ENCODE measurements at places on chromosomes 7 and 10. TPM values are rescaled to one million over a fixed set of nuclear protein-coding genes. Genes with fewer than 3 reads are reported as not detected.

GRCh38 chr7:43631559-43631958 lies 48.7 kb downstream of the STK17A start:
- no peak for DNase-seq

PRPS1L1 gene
- not detected for total RNA-seq

GRCh38 chr10:62112300-62112699 lies 156.3 kb downstream of the RTKN2 start:
- DNase-seq: no peak

DNA sequence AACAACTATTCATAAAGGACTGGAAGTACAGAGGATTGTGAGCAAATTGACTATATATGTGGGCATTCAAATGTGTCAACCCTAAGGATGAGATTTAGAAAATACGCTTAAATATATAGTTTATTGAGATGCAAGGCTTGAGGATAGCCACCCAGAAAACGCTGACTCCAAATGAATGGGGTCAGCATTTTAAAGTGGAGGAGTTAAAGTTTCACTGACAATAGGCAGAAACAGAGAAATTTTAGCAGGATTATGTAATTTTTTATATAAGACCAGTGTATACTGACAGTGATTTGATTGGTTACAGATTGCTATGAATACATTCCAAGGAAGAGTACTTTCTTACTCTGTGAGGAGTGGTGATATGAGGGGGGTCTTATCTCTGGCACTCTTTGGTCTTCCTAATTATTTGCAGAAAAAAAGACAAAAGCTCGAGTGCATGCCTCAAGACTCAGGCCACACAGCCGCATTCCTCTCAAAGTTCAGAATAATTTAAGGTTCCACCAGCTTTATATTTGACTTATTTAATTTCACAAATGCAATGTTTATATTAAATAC lies 38.6 kb upstream of the ARL4A start:
- no peak for DNase-seq

NUB1 gene
- total RNA-seq: 55.2 TPM

GRCh38 chr7:2781636-2782035 lies 62.5 kb downstream of the GNA12 start:
- DNase-seq: no peak

OR2A5 gene
- total RNA-seq: not detected

GRCh38 chr10:1420661-1421362 lies 316.5 kb downstream of the ADARB2 start:
- DNase-seq: peak; percentile 82

DNA sequence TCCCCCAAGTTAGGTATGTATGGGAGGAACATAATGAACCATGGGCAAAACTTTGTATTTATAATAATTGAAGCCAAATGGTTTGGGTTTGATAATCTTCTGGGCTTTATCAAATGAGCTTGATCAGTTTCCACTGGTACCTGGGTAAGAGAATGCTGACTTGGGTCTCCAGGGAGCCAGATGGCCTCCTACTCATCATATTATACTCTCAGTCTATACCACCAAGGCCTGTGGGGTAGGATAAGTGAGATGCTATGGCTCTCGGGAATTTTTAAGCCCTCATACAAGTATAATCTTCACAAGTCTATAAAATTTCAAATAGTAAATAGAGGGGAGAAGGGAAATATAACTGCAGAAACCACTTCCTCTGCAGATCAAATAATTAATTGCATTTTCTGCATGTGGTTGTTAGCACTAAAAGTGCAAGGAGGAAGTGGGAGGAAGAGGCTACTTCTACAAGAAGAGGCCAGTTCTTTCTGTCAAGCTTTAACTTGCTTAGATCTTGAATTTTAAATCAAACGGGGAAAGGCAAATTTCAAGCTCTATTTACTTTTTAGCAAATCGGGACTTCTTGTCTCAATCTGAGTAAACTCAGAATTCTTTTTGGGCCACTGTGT lies 349.0 kb downstream of the SORCS1 start:
- no peak for DNase-seq

- DNase-seq: no peak
Observed at GRCh38 chr10:36462194-36462593, 663.2 kb upstream of the ANKRD30A start.

GRCh38 chr10:4006051-4006450 lies 221.0 kb upstream of the KLF6 start:
- DNase-seq: peak; percentile 73

Measured in upper lobe of right lung (tissue), 1 donor.